ENCODE measurements at places on chromosomes 2 and 18.
A peak's percentile ranks its signal among the peaks of the same experiment; 100 is the strongest.

GRCh38 chr2:54675738-54676137 lies 47.7 kb upstream of the EML6 start:
- no peak for DNase-seq

- no peak for DNase-seq
Observed at GRCh38 chr2:170214309-170214948, 36.5 kb downstream of the MYO3B start.

DNA sequence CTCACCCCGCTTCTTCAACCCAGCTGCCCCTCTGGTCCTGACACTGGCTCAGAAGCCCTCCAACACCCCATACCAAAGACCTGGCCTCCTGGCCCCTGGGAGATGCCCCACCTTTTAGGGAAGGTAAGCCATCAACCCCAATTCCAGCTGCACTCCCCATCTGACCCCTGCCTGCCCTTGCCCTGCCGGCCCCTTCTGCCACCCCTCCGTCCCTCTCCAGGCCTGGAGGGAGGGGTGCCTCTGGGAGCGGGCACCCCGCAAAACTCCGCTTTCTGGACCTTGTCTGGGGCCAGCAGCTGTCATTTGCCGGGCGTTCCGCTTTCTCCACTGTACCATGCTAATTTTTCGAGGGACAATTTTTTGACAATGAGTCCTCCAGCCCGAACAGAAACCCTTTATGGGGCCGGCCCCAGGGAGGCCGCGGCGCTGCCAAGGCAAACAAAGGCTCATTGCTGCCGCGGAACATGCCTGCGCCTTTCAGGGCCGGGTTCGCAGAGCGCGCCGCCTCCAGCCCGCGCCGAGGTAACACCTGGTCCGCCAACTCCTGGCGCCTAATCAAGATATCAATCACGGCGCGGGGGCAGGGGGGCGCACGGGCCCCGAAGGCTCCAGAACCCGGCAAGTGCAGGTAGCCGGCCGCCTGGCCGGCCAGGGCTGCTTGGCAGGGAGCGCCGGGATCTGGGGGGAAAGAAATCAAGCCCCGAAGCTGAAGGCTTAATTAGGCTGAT lies 96.0 kb downstream of the INHBB start:
- no peak for DNase-seq

DNA sequence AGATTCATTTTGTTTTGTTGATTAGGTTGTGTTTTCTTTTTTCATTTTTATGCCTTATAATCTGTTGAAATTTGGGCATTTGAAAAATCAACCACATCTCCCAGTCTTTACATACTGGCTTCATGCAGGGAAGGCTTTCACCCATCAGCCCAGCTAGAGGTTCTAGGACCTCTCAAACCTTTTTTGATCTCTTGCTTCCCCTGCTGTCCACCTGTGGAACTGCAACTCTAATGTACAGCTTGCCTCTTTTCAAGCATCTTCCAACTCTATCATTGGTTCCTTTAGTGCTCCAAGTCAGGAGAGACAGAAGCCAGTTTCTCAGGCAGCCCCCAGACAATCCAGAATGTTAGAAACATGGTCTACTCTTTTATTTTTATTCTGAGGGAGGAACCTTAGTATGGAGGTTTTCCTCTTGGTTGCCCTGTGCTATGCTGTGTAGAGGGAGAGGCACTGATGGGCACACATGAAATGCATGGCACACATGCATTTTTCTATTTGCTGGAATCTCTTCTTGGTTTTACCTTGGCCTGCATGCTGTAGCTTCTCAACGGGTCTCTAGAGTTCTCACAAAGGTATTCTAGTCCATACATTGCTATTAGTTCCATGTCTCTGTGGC lies 107.2 kb upstream of the L3MBTL4 start:
- no peak for DNase-seq

DNA sequence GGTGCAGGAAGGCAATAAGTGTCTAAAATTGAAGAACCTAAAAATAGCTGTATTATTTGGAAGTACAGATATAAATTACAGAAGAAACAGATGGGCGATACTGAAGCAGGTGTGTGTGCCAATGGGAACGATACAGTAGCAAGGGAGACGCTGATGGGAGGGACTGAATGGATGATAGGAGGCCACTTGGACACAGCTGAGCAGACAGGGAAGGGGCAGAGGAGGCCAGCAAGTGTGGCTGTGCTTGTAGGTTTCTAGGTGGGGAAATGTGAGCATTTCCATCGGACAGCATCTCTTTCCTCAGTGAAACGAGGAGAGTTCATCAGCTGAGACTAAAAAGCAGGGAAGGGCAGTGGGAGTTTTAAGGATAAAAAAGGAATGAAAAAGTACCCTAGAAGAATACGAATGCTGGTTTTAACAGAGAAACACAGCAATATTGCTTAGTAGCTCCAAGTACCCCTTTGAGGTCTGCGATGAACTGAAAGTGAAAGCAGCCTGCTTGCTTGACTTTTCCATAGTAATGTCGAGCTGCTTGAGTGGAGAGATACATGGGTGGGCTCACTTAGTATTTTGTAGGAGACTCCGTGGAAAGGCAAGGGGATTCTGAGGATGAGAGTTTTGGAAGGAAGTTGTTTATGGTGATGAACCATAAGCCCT lies 91.7 kb upstream of the EPC2 start:
- DNase-seq, result peak; percentile 12
